G401 (cell line): ENCODE measurements at places on chromosomes 5 and 9.

GRCh38 chr5:5124231-5124630, 15.9 kb upstream of the ADAMTS16 start:
- DNase-seq = no peak

GRCh38 chr9:104961238-104961637, 33.3 kb upstream of the ABCA1 start:
- DNase-seq = no peak

DNA sequence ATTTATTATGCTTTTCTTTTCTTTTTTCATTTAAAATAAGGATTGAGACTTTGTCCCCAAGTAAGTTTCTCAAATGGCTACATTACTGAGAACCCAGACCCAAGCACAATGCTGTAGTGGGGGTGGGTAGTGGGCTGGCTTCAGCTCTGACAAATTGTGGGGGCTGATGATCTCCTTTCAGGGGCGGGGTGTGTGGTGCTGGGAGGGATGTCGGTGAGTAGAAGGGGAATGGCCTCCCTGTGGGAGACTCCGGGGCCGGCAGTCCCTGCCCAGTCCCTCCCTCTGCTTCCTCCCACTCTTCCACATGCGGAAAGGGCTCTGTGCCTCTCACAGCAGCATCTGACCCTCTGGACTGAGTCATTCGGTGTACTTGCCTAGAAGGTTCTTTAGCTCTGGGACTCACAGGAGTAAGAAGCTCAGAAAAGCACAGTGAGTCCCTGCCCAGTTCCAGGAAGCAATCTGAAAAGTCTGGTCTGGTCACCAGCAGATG, 14.3 kb downstream of the CD180 start:
- DNase-seq = no peak

DNA sequence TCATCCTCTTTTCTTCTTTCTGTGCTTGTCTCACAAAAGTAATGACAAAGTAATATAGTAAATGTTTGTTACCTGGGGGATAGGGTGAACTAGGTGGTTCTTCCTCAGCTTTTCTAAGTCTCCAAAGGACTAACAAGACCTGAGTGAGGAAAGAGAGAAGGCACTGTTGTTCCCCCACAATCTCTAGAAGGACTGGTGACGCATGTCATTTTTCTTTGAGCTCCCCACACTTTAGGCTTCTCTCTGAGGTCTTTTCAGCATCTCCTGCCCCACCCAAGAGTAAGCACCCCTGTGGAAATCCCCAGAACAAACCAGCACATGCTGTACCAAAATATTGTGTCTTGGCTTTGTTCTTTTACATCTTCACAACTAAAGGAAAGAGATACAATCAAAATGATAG, 2.4 kb upstream of the IL7R start:
- DNase-seq = no peak

- DNase-seq = no peak
These were observed 2277.6 kb downstream of the MAT2B start for GRCh38 chr5:165783024-165783423.

DNA sequence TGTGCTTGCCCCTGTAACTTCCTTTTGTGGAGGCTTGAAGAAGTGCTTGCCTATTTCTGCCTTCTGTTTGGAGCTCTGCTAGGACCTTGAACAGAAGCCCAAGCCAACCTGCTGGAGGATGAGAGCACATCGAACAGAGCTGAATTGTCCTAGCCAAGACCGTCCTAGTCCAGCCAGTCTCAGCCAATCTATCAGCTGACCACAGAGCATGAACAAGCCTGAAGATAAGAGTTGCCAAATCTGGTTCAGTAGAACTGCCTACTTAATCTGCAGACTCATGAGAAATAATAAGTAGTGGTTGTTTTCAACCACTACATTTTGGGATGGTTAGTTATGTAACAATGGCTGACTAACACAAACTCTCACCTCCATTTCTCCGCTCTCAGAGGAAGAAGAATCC, 4.4 kb upstream of the SNX2 start:
- DNase-seq = no peak

DNA sequence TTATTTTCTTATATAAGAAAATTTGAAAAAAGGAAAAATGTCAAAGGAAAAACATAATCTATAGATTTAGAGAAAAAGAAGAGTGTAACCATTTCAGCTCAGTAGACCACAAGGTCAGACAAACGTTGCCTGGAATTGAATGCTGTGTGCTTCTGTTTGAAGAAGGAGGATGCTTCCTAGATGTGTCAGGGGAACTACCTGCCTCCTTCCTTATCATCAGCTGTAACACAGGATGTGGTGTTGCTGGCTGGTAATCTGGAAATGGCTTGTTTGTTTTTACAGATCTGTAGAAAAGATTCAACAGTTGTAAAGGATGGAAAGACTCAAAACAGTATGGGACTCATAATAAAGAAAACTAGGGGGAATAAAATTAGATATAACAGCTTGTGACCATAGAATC, 160.7 kb upstream of the MEF2C start:
- no peak for DNase-seq

DNA sequence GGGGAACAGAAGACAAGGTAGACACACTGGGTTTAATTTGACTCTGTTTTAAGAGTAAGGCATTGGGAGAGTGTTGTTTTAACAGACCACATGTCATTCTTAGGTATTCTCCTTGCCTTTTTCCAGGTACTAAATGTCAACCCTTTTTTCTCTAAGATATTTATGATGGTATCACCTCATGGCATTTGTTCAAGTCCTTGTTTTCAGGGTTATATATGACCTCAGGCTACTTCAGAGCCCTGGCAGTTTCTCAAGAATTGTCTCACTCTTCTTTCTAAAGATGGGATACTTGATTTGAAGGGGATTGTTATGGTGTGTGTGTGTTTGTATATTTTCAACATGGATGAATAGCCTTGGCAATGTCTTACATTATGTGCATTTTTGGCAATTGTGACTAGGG, 131.1 kb upstream of the ACTBL2 start:
- no peak for DNase-seq

GRCh38 chr5:175383350-175383749, 60.6 kb downstream of the DRD1 start:
- DNase-seq = no peak

DNA sequence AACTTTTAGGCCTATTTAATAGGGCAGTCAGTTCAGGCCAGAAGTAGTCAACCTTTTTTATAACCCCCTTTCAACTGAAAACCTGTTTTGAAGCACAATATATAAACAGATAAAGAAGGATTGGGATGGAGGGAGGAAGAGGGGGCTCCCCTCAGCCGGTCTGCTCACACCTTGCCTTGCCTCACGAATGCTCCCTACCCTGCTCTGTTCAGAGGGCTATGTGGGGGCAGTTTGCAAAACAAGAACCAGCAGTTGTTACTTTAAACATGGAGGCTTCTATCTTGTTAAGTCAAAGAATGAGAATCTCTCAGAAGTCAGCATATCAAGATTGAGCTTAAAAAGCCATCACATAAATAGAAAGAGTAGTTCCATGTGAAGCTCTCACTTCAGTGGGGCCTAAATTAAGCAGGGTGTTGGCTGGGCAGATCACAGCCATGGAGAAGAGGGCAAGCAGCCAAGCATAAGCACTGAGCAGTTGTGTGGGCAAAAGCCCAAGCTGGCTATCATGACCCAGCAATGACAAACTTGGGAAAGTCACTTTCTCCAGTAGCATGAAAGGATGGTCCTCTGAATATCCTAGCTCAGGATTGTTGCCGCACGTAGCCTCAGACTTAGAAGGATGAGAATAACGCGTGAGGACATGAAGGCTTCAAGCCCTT, 70.6 kb downstream of the ALDH1A1 start:
- peak; percentile 14 for DNase-seq

GRCh38 chr9:132879457-132880323, 992 bp downstream of the SPACA9 start:
- no peak for DNase-seq

DNA sequence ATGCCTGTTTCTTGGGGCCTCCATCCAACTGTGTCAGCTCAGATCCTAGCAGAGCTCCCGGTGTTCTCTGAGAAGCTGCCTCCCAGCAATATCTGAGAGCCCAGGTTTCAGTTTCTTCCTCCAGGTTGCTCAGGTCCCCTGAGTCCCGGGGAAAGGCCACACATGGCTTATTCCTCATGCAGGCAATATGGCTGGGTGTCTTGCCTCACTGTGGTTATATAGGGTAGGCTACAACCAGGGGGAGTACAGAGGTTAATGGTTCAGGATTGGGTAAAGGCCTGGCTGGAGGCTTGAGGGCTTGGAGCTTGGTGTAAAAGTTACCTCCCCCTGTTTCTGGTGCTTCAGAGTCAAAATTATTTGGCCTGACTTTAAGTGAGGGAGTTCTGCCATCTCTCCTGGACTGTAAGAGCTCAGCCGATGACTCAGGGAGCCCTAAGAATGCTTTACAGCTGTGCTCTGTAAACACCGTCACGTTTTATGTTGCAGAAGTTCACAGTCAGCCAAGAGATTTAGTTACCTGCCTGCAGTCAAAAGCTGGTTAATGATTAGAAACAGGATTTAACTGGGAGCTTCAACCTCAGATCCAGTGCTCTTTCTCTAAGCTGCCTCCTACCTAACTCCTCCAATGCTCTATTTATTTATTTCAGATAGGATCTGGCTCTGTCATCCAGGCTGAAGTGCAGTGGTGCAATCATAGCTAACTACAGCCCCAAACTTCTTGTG, 24.3 kb upstream of the UBAP2 start:
- DNase-seq = no peak

- no peak for DNase-seq
These were observed 34.5 kb upstream of the RASA1 start for GRCh38 chr5:87233143-87233542.

DNA sequence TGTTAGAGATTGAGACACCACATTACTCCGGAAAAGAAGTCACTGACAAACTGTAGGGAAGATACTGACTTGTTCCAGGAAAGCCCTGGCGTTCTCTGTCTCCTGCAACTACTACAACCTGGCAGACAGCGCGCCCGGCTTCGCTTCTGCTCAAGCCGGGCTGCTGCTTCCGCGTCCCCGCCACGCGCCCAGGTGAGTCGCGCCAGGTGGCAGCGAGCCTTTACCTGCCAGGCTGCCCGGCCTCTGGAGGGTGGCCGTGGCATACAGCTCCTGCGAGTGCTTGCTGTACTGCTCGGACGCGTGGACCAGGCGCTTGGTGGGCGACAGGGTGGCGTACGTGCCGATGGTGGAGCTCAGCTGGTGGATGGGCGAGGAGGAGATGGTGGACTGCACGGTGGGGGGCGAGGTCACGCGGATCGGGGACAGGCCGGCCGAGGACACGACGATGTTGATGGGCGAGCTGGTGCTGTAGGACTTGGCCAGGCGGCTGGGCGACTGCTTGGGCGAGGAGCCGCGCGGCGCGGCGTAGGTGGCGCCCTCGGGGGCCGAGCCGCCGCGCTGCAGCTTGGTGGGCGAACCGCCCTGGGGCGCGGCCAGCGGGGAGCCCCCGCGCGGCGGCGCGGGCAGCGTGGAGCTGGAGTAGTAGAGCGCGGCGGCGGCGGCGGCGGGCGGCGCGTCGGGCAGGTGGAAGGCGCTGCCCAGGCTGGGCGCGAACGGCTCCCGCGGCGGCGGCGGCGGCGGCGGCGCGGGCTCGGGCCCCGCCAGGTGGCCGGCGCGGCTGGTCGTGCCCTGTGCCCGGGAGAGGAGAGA, 519.6 kb downstream of the CTNND2 start:
- peak; percentile 70 for DNase-seq

DNA sequence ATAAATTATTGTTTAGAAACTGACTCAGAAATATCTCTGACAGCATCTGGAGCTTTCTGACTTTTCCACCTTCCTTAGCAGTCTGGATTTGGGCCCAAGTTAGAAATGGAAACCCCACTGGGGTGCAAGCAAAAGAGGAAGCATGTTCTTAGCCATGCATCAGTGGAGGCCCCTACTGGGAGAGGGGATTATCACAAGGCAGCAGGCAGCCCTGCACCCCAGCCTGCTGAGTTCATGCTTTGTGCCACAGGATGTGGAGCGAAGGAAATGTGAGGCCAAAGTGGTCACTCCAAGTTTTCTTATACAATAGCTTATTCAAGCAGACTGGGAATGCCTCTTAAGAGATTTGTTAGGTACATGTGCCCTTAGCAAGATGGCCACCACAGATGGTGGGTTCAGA, 146.5 kb upstream of the TLX3 start:
- no peak for DNase-seq

GRCh38 chr9:89497978-89498851, at the start of gene SEMA4D:
Gene SEMA4D (minus strand): TSS chr9:89498113. CDS start chr9:89405456, 92,657 bp downstream.
- DNase-seq = peak; percentile 83

DNA sequence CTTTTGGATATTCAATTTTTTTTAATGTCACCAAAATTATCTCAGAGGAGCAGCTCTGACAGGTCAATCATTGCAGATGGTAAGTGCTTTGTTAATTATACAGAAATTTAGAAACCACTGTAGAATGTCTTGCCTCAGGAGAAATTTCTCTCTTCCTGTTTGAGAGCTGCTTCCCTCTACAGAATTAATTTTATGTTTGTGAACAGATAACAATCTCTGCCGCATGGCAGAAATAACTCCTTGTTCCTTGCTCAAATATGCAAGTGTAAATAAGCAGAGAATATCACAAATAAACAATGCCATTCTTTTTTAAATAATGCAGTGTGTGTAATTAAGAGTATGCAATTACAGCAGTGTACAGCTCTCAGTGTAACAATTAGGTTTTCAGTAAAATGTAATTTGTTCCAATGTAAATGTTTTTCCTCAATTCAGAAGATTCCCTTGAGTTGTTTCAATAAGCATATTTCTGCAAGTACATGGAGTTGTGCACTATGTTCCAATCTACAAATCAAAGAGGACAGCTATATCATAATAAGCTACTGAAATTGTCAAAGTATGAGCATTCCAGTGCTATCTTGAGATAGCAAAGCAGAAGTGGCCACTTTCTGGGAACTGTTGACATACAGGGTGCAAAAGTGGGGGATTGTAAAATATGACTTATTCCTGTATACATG, 1012.8 kb downstream of the MAT2B start:
- DNase-seq = no peak

- peak; percentile 36 for DNase-seq
These were observed 479.5 kb downstream of the TAF11L14 start for GRCh38 chr5:18113721-18114120.

- DNase-seq = no peak
These were observed 15.2 kb downstream of the OR1B1 start for GRCh38 chr9:122642226-122642625.

GRCh38 chr9:93298498-93299417, 114.8 kb downstream of the WNK2 start:
- peak; percentile 53 for DNase-seq

DNA sequence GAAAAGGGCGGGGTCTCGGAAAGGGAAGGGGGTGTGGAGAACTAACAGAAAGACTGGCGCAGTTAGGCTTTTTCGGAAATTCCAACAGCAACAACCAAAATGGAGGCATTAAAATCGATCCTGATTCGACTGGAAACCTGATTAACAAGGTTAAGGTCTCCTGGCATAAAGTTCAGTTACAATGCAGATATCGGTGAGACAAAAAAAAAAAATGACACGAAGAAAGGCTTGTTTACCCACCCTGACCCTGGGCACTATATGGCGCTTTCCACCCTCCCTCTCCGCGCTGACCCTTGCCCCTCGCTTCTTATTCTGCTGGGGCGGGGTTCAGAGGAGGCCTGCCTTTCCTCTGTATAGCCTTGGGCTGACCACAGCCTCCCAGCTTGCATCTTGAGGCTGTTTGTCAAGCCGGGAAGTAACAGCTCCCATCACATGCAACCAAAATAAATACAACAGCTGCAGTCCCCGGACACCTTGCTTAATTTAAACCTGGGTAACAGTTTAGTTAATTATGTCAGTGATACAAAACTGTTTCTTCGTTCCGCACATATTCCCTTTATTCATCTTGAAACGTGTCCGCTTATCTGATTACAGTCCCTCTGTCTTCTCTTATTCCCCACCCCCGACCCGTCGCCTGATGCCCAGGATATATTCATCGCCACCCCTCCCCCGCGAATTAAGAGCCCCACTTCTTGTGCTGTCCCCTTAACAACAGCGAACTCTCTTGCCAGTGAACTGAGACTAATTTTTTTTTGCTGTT, 795 bp upstream of the PJA2 start:
- DNase-seq = peak; percentile 87
